Activated CD8-positive, alpha-beta memory T cell treated with anti-CD3 and anti-CD28 coated beads, Interleukin-2, amount 50 U/mL, for 4 hours (primary cell): ENCODE measurements at places on chromosomes 7 and 10.

DNA sequence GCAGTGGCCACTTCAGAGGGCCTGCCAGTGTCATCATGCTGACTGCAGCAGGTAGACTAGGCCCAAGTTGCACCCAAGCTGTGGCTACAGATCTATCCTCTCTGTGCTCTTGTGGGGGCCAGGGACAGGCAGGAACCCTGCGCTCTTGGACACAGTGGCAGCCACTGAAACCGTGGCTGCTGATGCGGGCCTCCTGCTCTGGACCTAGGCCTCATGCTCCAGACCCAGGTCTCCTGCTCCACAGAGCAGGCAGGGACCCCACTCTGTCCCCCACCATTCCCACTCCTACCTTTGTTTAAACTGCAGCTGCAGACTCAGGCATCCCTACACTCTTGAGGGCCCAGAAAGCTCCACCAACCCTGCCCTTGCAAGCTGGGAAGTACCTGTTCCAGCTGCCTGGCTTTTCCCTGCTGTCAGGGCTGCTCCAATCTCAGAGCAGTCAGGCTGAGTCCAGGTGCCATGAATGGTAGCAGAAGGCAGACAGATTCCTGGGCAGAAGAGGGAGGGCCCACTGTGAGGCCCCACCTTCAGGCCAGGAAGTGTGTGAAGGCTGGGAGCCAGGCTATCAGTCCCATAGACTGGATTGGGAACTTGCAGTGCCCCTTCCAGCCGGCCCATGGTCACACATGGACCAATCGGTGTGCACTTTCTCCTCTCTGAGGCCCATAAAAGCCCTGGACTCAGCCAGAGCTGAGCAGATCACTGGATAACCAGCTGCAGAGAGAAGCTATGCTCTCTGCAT is 634.0 kb upstream of the SEMA3D start:
- DNase-seq, result no peak

DNA sequence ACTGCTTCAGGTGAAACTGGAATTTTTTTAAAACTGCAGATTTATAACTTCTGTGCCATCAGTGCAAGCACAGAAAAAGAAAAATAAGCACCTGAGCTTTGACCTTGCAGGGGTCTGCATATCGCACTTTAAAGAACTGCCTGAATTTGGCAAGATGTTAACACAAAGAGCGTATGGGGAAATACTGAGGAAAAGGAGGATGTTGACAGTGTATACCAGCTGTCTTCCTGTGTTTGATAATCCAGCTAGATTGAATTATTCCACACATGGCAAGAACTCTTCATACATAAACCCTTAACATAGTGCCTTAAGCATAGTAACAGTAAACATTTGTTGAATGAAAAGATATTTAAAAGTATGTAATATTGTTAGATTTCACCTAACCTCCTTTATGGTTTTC is 30.0 kb downstream of the SMC3 start:
- no peak for DNase-seq

- no peak for DNase-seq
Measured at GRCh38 chr10:110286841-110287240, 17.9 kb downstream of the SMNDC1 start.

GRCh38 chr7:54581511-54581910 is 39.3 kb downstream of the VSTM2A start:
- no peak for DNase-seq

- no peak for DNase-seq
Measured at GRCh38 chr10:3763852-3764625, 21.0 kb downstream of the KLF6 start.

GRCh38 chr10:82027711-82028110 is 152.7 kb downstream of the NRG3 start:
- DNase-seq, result no peak

DNA sequence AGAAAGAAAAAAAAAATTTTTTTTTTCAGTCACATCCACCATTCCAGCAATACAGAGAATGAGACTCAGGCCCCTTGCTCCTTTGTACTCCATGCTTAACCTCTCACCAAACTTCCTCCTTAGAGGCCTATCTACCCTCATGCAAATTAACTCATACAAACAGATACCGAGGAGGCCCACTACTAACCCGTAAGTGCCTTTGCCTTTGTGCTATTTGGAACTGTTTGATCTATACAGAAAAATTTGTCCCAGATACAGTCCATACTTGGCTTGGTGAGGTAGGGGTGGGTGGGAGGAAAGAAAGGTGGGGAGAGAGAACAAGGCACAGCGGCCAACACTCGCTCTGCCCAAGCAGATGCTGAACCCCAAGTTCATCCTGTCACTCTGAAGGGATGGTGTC is 87.8 kb upstream of the DUSP5 start:
- DNase-seq, result no peak

DNA sequence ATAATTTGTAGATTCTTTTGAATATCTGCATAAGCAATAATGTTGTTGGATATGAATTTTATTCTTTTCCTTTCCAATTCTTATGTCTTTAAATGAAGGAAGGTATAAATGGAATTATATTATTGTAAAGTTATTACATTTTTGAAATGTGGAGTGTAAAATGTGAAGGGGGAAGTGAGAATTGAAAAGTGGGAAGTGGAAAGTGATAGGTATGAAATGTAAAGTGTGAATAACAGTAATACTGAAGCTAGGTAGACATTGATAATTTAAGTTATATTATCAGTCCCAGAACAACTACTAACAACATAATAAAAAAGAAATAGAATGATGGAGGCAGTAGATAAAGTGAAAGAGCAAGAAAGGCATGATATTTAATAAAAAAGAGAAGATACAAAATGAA is 39.7 kb upstream of the HYAL4 start:
- no peak for DNase-seq

GRCh38 chr7:131540491-131541162 is 15.8 kb downstream of the PODXL start:
- DNase-seq, result no peak

- no peak for DNase-seq
Measured at GRCh38 chr10:63692220-63692896, 171.2 kb downstream of the REEP3 start.
